SW 1271 (cell line): ENCODE measurements at places on chromosomes 2 and 18.

DNA sequence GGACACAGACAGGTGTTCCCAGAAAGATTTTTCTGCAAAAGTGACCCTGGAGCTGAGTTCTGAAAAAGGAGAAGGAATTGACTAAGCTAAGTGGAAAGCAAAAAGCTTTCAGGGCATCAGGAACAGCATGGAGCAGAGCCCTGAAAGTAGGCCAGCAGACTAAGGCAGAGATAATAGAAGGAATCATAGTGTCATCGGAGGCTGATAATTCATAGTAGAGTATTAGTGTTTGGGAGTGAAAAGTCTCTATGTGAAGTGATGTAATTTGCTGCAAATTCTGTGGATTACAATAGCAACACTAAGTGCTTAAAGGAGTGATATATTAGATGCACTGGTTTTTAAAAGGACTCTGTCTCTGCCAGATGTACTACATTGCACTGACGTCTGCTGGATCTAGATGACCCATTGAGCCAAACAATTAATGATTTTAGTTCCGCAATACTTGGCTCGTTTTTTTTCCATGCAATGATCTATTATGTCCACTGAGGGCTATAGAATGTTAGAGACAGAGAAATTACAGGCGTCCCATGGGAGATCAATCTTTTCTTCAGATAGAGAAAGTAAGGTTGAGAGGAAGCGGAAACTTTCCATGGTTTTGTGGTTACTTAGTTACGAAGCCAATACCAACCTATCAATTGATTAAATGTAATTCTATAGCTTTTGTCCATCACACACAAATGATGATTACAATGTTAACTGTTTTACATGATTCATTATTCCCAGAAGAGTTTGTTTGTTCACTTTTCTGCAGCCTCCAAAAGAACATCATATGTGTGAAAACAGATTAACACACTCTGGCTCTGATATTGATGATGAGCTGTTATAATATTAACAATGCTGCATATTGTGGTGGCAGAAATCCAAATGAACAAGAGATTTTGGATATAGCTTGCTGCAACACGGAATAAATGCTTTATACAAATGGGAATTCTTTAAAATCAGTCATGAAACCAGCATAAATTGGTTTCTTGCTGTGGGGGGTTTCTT, 143.7 kb downstream of the MC4R start:
- DNase-seq, result no peak

GRCh38 chr2:85804583-85804982, 50.8 kb downstream of the ATOH8 start:
- DNase-seq, result no peak

DNA sequence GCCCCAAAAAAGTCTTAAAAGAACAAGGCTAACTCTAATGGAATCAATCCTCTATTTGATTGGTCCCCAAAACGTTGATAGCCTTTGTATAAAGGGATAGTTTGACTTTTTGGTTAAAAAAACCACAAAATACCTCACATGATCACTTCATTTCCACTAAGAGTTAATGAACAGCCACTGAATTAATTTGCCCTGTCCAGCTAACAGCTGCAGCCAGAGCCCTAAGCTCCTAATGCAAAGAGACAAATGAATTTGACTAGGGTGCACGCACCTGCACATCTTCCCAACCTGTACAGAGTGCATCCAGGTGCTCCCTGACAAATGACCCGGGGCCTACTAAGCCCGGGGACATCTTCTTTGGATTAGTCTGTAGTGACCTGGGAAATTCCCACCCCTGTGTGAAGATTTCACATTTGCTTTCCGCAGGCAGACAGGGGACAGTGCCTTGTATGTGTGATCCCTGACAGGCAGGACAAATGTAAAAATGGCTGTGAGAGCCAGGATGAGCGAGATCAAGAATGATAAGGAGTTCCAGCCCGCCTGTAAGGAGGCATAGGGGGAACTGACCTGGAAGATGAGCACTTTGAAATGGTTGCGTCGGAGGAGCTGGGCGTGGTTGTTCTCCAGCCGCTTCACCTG, 893 bp downstream of the CAVIN2 start:
- DNase-seq, result no peak

- DNase-seq, result no peak
These were observed 185.9 kb downstream of the ICOS start for GRCh38 chr2:204122425-204122824.

GRCh38 chr18:48121752-48122151, 191.3 kb upstream of the SMAD2 start:
- no peak for DNase-seq

DNA sequence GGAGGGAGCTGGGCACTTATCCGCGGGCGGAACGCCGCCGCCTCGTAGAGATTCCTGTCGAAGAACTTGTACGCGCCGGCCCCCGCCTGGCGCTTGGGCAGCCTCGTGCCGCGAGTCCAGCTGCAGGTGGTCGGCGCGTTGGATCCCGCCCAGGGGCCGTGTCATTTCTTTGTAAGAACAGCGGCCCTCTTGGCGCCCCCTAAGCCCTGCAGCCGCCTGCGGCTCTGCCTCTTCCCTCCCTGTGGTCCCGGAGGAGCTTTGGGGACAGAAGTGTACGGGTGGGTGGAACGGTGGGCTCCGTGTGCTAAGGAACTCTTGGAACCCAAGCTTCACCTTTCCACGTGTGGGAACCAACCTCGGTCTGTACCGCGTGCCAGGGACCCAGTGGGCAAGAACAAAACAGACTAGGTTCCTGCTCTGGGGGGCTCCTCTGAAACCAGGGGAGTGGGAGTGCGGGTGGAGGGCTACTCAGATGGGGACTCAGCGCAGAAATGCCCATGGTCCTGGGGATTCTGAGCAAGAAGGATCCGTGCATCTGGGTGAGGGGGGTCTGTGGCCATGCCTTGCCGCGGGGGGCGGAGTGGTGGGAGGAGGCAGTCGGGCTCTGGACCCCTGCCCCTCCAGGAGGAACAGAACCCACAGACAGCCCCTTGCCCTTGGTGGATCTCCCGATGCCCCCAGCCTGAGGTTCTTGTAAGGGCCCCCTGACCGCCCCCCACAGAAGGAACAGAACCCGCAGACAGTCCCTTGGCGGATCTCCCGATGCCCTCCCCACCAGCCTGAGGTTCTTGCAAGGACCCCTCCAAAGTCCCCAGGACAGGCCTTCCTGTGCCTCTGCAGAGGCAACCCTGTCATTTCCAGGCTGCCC, 1.5 kb downstream of the GPC1 start:
- no peak for DNase-seq

DNA sequence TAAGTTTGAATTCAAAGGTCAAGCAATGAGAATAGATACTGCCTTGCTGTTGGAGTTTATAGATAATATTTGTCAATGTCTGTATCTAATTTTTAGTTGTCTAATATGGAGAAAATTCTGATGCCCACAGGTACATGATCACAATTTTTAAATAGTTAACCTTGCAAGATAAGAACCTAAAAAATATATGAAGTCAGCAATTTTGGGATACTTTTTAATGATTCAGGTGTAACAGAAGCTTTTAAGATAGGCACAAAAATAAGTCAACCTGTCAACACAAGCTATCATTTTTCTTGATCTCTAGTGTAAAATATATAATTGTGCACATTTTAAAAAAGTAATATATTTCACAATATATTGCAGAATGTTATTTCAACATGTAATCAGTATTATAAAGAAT, 92.5 kb upstream of the IL1R2 start:
- DNase-seq, result no peak

- peak; percentile 36 for DNase-seq
These were observed 602 bp downstream of the SNX17 start for GRCh38 chr2:27370816-27371620.

GRCh38 chr2:236972491-236973342, 113.0 kb upstream of the COPS8 start:
- no peak for DNase-seq

DNA sequence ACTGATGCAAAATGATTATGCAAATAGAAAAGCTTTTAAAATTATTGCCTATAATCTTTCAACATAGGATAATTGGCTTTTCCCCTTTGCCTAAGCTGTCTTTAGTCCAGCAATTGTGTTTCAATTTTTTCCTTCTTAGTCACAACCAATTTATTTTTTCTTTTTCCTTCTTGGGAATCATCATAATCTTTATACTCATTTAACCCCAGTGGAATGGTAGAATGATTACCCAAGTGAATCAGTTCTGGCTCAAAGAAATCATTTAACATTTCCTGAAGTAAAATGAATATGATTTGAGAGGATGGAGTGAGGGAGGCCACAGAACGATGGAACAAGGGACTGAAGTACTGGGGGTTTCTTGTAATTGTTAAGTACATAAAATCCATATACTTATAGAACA, 93.0 kb upstream of the CRIM1 start:
- DNase-seq, result no peak

GRCh38 chr18:50161597-50162205, 33.2 kb downstream of the MYO5B start:
- no peak for DNase-seq

GRCh38 chr2:220445429-220446105, 818.1 kb downstream of the SLC4A3 start:
- no peak for DNase-seq

DNA sequence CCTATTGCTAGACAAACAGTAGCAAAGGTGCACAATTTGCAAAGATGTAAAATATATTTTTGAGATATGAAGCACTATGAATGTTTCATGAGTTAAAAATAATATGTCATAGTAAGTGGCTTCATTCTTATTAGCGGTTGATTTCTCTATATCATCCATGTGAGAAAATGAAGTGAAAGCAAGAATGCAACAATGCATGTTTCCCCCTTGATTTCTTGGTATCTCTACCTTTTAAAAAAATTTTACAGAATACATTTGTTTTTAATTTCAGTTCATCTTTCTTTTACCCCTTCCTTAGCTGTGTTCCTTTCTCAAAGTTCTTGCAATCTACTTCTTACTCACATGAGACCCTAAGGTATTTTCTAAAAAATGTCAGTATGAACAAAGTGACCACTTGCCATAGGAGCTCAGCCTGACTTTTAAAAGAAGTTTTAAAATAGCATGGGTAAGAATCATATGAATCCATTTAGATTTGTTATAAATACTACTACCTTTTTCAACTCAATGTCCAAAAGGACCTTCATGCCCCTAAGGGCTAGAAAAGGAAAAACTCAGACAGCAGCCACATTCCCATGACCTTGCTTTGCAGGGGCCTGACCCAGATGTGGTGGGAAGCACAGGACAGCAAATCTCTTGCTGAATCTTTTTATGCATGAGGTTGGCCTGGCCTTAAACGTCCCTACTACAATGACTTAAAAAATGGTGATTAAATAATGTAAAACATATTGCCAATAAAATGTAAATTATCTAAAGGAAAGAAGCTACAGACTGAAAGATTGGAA, 14.8 kb upstream of the SLC38A11 start:
- DNase-seq, result no peak
